ENCODE measurements at places on chromosomes 4 and X.

- H3K4me3 ChIP-seq: no peak overlapping the region
- H3K27me3 ChIP-seq: no peaks in the 10 kb centered on the region
- no peak overlapping the region for H3K27ac ChIP-seq
- DNase-seq: no peak
These were observed 8.8 kb upstream of the GALNT7 start for GRCh38 chr4:173159791-173160190.

GRCh38 chr4:68167706-68168105 is 38.0 kb upstream of the TMPRSS11F start:
- H3K4me3 ChIP-seq: no peak overlapping the region
- DNase-seq: no peak
- H3K27me3 ChIP-seq: peaks cover 2% of the 10 kb centered on the region
- H3K27ac ChIP-seq: no peak overlapping the region
- no peaks in the 10 kb centered on the region for H3K4me1 ChIP-seq

DNA sequence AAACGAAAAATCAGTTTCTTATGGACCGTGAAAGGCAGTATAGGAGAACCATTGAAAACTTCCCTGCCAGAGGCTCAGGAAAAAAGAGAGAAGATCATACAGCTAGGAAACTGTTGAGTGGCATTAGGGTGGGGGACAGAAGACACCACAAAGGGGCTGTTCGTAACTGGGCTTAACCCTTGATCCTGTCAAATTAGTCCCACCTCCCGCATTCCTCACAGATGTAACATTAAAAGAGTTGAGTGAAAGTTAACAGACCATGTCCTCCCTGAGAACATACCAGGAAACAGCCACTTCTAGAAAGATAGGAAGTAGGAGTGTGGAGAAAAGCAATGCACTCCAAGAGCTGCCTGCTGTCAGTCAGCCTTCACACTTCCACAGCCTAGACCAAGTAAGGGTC is 8.7 kb downstream of the SHROOM4 start:
- no peaks in the 10 kb centered on the region for H3K4me1 ChIP-seq
- no peak overlapping the region for H3K27ac ChIP-seq
- no peak for DNase-seq
- no peak overlapping the region for H3K4me3 ChIP-seq
- no peaks in the 10 kb centered on the region for H3K36me3 ChIP-seq
- no peaks in the 10 kb centered on the region for H3K27me3 ChIP-seq

GRCh38 chrX:42491137-42491907 is 286.6 kb downstream of the PPP1R2C start:
- H3K4me3 ChIP-seq: no peak overlapping the region
- no peak for DNase-seq
- H3K4me1 ChIP-seq: no peaks in the 10 kb centered on the region
- H3K27me3 ChIP-seq: no peaks in the 10 kb centered on the region

DNA sequence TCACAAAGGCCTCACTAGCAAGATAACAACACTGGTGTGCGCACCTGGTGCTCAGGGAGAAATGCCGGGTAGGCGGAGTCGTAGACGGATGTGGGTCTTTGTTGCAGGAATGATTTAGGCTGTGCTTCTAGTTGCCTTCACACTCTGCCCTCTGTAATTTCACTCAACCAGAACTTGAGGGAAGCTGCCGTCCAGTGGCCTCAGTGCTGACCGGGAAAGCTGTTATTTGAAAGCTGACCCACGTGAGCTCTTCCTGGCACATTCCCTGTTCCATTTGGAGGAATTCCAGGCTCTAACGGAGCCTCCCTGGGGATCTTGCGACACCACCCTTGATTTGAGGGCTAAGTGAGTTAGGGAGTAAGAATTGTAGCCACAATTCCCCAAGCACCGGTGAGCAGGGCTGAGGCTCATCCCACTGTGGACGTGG is 15.9 kb downstream of the SH3TC1 start:
- no peaks in the 10 kb centered on the region for H3K4me1 ChIP-seq
- peaks cover 3% of the 10 kb centered on the region for H3K36me3 ChIP-seq
- H3K27me3 ChIP-seq: no peaks in the 10 kb centered on the region
- H3K4me3 ChIP-seq: no peak overlapping the region
- H3K27ac ChIP-seq: no peak overlapping the region

DNA sequence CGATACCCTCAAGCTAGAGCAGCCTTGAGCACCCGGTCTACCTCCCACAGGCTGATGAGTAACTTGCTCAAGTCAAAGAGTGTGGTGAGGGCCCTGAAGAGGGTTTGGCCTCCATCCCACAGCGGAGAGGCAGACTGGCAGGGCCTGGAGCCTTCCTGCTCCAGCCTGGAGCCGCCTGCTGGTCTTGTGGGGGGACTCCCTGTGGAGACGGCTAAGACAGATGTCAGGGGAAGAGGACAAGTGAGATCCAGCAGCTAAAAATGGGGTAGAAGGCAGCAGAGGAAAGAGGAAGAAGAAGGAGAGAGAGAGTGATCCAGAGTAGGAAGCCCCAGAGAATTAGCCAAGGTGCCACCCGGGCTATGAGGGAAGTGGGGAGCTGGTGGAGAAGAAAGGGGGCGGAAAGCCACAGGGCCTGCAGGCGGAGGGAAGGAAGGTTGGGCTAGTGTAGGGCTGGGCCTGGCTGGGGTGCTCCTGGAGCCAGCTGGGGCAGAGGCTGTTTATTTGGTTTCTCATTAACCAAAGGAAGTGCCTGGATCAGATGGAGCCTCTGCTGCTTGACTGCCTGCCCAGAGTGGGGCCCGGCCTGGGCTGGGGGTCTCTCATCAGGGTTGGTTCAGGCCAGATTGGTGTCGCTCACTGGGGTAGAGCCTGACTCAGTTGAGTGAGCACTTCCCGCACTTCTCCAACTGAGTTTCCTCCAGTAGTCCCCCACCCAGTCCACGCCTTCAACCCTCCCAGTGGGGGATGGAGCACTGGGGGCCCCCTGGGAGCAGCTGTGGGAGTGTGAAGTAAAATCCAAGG is 14.2 kb downstream of the EFNB1 start:
- no peaks in the 10 kb centered on the region for H3K36me3 ChIP-seq
- no peak overlapping the region for H3K27ac ChIP-seq
- peaks cover 7% of the 10 kb centered on the region for H3K4me1 ChIP-seq

- peak overlapping the region; percentile 57 for H3K4me3 ChIP-seq
- H3K36me3 ChIP-seq: no peaks in the 10 kb centered on the region
- no peak for DNase-seq
- H3K27me3 ChIP-seq: peaks cover 20% of the 10 kb centered on the region
- H3K4me1 ChIP-seq: peaks cover 7% of the 10 kb centered on the region
- H3K27ac ChIP-seq: no peak overlapping the region
These were observed 7.2 kb downstream of the TIMM17B start for GRCh38 chrX:48890296-48890925.

- no peaks in the 10 kb centered on the region for H3K27me3 ChIP-seq
- H3K27ac ChIP-seq: peak overlapping the region; percentile 94
- DNase-seq: no peak
- H3K4me3 ChIP-seq: peak overlapping the region; percentile 73
These were observed 394 bp downstream of the MED14 start for GRCh38 chrX:40734971-40735324.

DNA sequence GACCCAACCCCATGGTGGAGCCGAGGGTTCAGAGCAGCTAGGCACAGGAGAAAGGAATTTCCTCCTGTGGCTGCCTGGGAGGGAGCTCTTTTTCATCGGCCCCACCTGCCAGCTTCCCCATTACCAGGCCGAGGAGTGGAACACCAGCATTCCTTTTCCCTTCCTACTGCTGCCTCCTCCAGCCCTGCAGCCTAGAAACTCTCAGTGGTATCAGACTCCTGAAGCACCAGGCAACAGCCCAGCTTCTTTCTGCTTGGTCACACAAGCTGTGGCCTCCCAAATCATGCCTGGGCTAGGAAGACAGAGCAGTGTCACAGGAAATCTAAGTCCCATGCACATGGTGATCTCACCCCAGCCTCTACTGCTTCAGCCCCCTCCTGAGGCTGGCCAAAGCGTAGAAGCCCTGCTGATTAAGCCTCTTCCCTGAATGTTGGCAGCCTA is 30.1 kb downstream of the RTL5 start:
- no peak overlapping the region for H3K27ac ChIP-seq
- peaks cover 12% of the 10 kb centered on the region for H3K4me1 ChIP-seq
- no peak overlapping the region for H3K4me3 ChIP-seq
- H3K27me3 ChIP-seq: no peaks in the 10 kb centered on the region
- no peak for DNase-seq
- no peaks in the 10 kb centered on the region for H3K36me3 ChIP-seq

DNA sequence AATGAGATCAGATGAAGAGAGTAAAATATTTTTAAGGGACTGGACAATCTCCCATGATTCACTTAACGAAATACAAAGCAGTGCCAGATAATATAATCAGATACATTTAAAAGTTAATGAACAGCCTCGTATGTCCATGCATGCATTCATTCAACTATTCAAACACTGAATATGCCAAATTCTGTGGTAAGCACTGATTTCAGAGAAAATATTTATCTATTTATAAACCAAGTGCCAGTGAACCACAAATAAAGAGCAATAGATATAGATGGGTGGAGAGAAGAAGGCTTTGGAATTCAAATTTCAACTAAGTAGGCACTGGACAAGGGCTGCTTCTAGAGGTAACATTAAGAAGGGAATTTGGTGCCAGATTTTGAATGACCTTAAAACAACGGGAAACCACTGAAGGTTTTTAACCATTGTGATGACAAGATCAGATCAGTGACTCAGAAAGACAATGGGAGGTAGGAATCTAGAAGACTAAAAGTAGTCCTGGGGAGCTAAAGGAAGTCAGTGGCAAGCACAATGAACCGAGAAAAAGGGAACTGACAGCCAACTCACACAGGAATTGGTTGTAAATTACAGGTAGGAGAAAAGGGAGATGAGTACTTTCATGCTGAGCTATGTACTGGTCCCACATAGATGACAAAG is 14.2 kb downstream of the ELOVL6 start:
- H3K27ac ChIP-seq: no peak overlapping the region
- H3K36me3 ChIP-seq: peaks cover 3% of the 10 kb centered on the region
- 0 out of 2 replicates have a peak overlapping the region, but pooled peaks have one; percentile 4 for H3K4me3 ChIP-seq
- H3K27me3 ChIP-seq: no peaks in the 10 kb centered on the region
- no peak for DNase-seq
